LoVo (cell line): ENCODE measurements at places on chromosomes 4 and X.
A peak's percentile ranks its signal among the peaks of the same experiment; 100 is the strongest.

DNA sequence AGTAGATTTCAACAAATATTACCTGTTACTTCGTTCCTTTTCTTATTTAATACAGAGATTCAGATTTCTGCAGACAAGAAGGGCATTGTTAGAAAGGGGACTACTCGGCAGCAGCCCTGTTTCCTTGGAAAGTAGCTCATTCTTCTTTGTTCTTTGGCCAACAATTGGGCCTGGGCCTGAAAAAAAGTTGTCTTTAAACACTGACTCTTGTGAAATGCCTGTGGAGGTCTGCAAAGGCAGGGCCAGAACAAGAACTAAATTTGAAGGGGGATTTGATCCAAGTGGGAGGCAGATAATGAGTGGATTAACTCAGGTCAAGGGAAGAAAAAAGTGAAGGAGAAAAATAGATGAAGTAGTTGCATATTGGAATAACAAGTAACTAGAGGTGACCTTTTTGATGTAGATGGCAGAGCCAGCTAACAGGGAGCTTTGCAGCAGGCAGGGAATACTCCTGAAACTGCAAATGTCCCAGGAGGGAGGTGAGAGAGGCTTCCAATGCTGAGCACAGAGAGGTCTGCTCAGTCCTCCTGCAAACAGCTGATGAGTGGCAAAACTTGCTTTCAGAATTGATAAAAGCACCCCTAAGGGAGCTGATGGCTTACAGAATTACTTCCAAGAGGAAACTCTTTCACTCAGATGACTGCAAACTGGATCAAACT lies 393.2 kb upstream of the HS3ST1 start:
- DNase-seq: no peak

DNA sequence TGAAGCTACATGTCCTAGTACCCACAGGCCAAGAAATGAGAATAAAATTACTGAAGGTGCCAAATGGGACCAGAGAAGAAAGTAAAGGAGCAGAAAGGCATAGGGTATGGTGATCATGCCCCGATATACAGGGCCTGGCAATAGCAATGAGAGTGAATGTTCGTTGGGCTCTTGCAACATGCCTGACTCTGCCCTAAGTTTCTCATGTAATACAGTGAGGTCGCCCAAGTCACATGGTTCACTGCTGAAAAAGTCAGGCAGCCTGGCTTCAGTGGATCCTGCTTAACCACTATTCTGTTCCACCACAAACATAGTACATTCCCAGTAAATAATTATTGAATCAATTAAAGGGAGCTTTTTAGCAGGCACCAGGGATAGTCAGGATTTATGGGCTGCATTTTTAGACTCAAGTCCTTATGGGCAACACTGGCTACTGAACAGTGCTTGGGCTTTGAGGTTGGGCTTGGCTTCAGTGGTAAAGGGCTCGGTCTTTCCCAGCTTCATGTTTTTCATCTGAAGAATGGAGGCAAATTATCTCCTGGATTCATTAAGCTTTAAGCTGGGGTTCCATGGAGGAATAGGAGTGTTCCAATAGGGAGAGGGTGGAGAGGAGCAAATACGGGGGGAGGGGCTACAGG lies 67.1 kb upstream of the ZNF518B start:
- DNase-seq: no peak

DNA sequence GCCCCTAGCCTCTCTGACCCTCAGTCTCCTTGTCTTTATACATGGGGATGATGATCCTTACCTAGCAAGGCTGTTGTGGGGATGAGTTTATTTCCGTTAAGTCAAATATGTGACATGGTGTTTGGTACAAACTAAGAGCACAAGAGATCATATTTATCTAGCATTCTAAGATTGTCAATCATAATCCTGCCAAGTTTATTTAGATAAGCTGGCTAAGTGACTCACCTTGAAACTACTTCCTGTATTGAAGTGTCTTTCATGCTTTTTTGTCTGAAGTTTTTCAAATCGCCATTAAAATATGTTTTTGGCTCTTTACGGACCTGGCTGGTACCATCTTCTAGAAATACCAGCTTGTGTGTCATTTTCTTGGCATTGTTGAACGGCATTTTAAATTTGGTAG lies 30.7 kb downstream of the MAP7D3 start:
- no peak for DNase-seq

- DNase-seq: no peak
Observed at GRCh38 chr4:121164291-121164690, at the start of gene TNIP3. Gene TNIP3, minus strand, starts transcription at chr4:121164321. Its CDS starts 196 bp downstream, at chr4:121164125.

DNA sequence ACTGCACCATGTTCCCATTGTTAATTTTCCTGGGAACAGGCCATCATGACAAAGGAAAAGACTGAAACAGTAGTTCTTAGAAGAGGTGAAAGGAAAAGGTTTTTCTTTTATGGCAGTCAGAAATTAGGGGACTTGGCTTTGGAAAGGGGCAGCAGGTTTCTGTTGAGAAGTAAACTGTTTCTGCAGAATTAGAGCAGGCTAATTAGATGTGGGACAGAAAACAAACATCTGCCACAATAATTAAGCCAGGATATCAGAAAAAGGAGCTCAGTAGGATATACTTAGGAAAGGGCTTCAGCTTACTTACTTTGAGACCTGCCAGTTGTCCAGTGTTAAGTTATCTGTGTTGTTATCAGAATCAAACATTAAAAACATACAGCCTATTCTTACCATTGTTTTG lies 36.7 kb upstream of the STPG2 start:
- no peak for DNase-seq

- DNase-seq: peak; percentile 45
Observed at GRCh38 chr4:7074426-7074825, 6.6 kb upstream of the GRPEL1 start.

- DNase-seq: no peak
Observed at GRCh38 chr4:71625005-71625404, 158.9 kb downstream of the GC start.

- DNase-seq: no peak
Observed at GRCh38 chr4:98249831-98250230, 11.4 kb upstream of the RAP1GDS1 start.

GRCh38 chrX:19046343-19047215 lies 62.7 kb upstream of the PHKA2 start:
- peak; percentile 20 for DNase-seq
